ENCODE measurements at places on chromosomes 7 and 10.

DNA sequence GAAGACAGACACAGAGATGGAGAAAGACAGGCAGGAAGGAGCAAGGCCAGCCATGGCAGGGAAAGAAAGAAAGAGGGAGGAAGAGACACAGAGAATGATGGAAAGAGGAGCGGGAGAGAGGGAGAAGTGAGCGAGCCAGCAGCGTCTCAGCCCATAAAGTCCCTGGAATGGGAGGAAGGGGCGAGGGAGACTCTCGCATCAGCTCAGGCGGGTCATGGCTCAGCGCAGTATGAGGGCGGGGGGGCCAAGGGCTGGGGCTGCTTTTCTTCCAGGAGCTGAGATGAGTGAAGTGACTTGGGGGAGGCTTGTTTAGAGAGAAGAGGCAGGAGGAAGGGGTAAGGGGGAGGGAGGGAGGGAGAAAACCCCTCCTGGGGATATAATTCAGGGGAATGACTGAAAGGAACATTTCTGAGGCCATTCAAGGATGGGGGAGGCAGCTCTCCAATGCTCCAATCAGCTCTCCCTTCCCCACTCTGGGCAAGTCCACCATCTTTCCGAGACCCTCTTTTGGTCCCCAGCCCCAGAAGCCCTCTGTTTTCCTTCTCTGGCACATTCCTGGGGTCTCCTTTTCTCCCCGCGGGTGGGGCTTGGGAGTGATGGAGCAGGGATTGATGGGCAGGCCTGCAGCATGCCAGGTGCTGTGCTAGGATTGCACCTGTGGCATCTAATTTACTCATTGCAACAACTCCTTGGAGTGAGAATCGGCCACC, 87.9 kb downstream of the HIF1AN start:
- DNase-seq = no peak

DNA sequence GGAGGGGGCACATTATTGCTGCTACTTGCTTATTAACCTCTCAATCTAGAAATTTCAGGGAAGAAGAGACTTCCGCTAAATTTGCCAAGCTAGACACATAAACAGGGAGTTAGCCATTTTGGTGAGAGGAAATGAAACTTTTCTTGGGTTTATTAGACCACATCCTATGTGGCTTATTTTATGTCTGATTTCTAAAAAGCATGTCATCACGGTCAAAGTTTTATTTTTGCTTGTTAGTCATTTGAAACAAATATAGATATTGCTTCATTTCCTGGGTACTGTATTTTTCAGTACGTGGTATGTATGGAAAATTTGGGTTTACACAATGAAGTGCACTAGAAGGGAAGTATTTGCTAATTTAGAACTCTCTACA, 144.1 kb downstream of the TCF7L2 start:
- no peak for DNase-seq

DNA sequence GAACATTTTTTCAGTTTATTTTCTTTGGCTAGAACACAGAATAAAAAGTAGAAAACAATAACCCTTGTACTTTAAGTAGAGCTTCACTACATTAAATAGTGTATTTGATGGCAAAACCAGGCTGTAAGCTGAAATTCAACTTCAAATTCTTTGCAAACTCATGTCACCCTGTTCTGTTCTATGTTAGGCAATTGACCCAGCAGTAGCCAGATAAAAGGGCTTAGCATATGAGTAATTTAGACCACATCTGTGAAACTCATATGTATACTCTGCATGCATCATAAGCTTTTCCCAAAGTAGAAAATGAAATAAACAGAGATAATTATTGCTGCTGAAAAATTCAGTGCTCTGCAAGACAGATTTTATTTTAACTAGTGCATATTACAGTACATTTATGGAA, 150.2 kb downstream of the GNAI1 start:
- DNase-seq = no peak

- no peak for DNase-seq
Observed at GRCh38 chr7:68969571-68969970, 628.7 kb upstream of the AUTS2 start.

DNA sequence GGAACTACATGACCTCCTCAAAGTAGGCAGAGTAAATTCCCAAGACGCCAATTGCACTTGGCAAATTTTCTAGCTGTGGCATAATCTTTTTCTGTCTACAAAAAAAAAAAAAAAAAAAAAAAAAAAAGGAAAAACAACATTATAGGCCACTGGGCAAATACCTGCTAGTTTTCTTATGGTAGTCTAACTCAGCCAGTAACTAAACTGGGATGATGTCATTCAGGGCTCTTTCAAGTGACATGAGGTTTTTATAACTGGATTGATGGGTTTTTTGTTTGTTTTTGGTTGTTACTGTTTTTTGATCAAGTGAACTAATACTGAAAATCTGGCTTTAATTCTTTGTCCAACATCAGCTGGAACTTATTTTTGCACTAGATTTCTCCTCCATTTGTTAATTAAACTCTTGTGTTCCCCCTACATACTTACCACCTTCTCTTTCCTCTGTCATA, 7.4 kb upstream of the VIM start:
- DNase-seq = no peak

DNA sequence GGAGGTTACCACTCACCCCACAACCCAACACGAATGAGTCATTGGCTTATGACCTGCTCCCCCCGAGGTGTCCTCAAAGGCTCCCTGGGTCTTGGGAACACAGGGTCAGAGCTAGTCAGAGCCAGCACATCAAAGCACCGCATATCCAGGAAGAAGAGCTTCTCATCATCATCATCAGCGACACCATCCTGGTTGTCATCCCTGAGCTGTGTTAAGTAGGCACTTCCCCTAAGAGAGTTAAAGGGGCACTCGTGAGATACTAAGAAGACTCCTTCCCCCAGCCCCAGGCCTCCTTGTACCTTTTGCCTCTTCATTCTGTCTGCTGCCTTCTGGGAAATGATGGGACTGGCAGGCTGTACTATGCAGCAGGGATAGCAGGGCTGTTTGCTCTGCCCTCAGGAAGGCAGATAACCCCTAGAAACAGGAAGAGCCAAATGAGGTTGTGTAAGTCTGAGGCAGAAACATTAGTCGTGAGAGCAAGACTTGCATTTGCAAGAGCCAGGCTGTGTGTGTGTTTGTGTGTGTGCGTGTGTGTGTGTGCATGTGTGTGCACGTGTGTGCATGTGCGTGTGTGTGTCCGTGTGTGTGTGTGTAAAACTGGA, 11.1 kb upstream of the CPA1 start:
- no peak for DNase-seq

DNA sequence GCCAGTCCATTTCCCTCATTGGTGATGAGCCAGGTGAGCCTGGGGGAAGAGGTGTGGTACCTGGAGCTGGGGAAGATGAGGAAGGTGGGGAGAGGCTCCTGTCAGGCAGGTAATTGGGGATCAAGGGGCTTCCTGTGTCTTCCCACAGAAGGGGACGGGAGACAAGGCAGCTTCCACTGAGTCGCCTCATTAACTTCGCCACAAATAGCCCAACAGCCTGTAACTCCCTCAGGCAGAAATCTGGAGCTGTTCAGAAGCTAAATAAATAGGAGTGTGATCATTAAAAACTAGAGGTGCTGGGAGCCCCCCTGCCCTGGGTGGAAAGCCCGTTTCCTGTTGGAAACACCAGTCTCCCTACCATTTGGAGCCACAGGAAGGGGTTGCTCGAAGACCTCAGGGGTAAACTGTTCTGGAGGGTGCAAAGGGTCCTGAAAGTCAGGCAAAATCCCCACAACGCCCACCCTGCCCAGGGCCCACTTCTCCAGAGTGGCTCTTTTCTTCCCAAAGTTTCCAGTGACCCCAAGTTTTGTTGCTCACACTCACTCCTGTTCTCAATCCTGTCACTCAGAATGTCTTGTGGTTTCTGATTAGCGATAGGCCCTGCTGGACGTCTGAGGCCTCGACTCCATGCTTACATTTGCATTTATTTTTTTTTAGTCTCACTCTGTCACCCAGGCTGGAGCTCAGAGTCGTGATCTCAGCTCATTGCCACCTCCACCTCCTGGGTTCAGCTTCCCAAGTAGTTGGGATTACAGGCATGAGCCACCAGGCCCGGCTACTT, 25.7 kb downstream of the UNC5B start:
- DNase-seq = no peak

DNA sequence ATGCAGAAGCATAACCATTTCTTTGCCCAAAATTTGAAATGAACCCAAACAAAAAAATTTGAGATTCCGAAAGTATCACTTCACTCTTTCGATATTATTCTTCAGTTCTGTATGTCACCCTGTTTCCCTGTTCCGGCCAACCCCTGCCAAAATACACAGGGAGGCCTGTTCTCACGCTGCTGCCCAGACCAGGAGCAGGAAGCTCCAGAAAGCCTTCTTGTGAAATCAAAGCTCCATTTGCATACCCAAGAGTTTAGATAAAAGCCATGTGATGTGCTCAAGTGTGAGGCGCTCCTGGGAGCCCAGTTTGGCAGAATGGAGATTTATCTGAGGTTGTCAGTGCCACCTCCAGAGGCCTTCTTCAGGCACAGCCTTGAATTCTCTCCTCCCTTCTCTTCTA, 236.2 kb downstream of the FGFR2 start:
- no peak for DNase-seq

DNA sequence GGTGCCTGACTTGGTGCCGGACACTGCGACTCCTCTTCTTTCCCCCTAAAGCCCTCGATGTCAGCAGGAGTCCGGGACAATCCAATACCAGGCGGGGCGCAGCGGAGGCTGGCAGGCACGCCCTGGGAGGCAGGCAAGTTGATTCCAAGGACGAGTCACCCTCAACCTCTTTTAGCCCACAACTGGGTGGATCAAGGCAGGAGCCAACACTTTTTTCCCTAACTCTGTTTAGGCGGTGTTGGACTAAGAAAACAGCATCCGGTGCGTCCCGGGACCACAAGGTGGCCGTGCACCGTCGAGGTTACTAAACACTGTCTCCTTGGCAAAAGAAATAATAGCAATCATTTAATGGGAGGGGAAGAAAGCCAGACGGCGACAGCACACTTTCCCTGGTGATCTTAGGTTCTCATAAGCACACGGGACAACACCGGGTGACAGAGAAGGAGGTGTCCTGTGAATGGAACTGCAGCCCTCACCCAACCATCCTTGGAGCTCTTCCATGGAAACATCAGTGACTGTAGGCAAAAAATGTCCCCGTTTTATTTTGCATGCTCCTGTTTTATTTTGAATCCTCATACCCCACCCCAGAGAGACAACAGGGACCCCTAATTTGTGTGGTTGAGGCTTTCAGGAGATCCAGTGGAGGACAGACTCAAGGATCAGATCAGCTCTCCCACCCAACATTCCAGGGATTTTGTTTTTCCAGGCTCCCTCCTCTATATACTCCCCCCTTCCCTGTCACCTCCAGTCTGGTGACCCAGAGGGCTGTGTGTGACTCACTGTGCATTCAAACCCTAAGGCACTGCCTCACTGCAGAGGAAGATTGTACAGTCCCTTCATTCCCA, 1.3 kb upstream of the CALCR start:
- DNase-seq = no peak

- DNase-seq = no peak
Observed at GRCh38 chr7:90563286-90563685, 32.8 kb upstream of the CDK14 start.

- no peak for DNase-seq
Observed at GRCh38 chr10:98533746-98534445, 87.2 kb upstream of the HPS1 start.

DNA sequence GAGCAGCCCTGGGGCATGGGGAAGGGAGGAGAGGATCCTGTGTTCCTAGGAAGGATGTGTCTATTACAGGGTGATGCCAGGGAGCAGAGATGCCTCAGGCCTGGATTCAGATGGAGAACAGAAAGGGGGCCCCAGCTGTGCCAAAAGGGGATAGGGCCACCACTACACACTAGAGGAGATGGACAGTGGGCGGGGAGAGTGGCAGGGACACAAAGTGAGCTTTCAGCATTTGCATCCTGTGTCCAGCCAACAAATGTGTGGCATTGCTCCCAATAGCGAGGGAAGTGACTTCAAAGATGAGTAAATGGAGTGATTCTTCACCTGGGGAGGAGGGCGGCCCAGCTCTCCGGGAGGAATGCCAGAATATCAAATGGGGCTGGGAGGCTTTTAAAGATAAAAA, 64.9 kb upstream of the WAPL start:
- no peak for DNase-seq

GRCh38 chr7:114740095-114740494, 181.8 kb upstream of the MDFIC start:
- no peak for DNase-seq

DNA sequence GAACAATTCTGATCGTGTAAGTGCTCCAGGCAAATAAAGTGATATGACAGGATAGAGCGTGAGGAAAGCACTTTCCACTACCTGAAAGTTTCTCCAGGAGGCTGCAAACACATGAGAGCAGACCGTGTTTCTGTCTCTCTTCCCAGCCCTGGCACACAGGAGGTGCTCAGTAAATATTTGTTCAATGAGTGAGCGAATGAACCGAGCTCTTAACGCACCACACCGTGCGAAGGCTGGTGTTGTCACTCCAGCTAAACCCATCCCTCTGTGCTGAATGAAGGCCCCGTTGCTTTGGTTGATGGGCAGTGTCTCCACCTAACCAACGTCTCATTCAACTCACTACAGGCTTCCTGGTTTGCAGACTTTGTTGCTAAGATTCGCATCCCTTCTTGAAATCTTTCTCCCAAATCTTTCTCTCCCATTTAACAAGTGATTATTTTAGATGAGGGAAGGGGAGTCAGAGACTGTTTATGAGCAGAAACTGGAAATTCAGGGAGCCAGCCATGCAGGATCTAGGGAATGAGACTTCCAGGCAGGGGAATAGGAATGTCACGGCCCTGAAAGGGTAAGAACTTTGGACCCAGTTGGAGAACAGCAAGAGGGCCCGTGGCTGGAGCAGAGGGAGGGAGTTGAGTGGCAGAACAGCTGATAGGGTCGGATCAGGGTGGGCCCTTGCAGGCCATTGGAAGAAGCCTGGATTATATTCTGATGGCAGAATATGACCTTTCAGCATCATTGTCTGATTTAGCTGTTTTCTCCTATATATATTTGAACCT, 282.6 kb downstream of the CAMK1D start:
- DNase-seq = no peak

GRCh38 chr7:105594034-105594433, 12.7 kb upstream of the EFCAB10 start:
- DNase-seq = no peak

- DNase-seq = no peak
Observed at GRCh38 chr10:71099731-71100361, 112.5 kb upstream of the UNC5B start.

GRCh38 chr10:24958091-24958720, 5.8 kb upstream of the PRTFDC1 start:
- no peak for DNase-seq

DNA sequence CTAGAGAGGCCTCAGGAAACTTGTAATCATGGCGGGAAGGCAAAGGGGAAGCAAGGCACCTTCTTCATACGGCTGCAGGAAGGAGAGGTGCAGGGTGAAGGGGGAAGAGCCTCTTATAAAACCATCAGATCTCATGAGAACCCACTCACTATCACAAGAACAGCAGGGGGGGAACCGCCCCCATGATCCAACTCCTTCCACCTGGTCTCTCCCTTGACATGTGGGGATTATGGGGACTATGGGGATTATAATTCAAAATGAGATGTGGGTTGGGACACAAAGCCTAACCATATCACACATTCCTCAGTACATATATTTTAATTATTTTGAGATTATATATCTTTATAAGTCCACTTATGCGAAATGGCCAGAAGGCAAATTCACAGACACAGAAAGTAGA, 8.9 kb downstream of the HK1 start:
- no peak for DNase-seq
